ENCODE measurements at places on chromosomes 11 and 22.

GRCh38 chr11:59187035-59187434 is 15.1 kb downstream of the DTX4 start:
- no peak for DNase-seq

DNA sequence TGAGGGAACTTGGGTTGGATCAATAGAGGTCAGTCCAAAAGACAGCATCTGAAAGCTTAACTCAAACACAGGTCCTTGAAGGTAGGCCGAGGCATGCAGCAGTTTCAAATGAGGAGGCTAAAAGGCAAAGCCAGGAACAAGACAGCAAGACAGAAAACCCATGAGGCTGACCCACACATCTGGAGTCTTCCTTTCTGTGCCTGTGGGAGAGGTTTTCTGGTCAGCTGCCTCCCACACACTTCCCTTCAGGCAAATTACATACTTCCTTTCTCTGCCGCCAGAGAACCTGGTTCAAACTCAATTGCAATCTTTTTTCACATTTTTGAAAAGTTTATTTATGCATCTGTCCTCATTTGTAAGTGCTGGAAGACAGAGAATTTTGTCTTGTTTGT is 29.8 kb upstream of the CRTAM start:
- peak; percentile 44 for DNase-seq

GRCh38 chr11:108204929-108205499 is 17.4 kb downstream of the NPAT start:
- DNase-seq, result no peak

DNA sequence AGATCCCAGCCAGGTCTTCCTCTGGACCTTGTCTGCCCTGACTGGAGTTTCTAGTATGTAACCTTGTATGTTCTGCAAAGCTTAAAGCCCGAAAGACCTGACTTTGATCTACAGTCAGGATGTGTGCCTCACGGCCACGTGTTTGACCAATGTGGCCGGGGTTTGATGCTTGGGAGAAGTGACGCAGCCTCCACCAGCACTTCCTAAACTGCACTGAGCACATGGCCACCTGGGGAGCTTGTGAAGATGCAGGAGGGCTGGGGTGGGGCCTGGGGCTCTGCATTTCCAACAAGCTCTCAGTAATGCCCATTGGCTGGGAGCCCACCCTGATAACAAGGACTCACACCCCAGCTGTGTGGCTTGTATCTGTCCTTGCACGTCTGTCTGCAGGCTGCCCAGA is 53.2 kb downstream of the NAT10 start:
- DNase-seq, result no peak

- DNase-seq, result no peak
These were observed 98.6 kb upstream of the AKIP1 start for GRCh38 chr11:8812438-8812837.

- no peak for DNase-seq
These were observed 1112.4 kb downstream of the JRKL start for GRCh38 chr11:97502201-97502600.

- DNase-seq, result no peak
These were observed 31.9 kb upstream of the IGLL5 start for GRCh38 chr22:22855617-22856308.

GRCh38 chr11:68328374-68329091 is 16.1 kb downstream of the LRP5 start:
- peak; percentile 54 for DNase-seq

DNA sequence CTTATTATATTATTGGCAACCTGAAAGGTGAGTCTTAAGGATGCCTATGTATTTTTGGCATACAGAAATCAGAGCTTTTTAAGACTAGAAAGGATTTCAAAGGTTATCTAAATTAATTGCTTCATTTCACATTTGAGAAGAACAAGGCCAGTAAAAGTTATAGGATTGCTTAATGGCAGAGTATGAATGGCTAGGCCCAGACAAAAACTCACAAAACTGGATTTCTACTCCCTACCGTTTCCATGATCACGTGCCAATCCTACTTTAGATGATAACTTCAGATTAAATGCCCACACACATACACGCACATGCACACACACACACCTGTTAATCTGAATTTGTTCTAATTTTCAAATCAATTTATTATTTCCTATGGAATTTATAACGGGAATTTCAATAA is 1.8 kb upstream of the PDE3B start:
- no peak for DNase-seq

GRCh38 chr11:36469063-36469462 is 41.0 kb downstream of the TRAF6 start:
- DNase-seq, result no peak

GRCh38 chr22:24819911-24820461 is 14.0 kb downstream of the SGSM1 start:
- no peak for DNase-seq

DNA sequence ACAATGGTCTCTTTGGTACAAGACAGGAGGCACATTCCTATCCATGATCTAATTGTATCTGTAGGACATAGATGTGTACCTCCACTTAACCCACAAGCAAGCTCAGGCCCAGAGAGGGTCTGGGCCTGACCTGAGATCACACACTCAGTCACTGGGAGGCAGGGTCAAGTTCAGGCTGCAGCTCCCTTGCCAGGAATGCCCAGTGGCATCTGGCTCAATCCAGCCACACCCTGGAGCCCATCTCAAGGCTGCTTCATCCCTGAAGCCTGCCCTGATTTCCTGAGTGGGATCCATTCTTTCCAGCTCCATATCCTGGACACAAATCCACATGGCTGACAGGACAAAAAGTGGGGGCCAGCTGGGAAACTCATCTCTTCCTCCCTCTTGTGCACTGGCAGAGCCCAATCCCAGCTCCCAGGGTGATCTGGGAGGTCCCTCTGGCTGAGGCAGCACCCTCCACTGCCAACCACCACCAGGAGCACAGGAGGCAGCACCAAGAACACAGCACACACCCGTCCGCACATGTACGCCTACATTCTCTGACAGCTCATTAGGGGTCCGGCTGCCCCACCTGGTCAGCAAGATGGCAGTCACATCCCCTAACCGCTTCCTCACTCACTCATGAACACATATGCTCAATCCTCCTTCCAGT is 39.2 kb upstream of the KLHL35 start:
- DNase-seq, result no peak

DNA sequence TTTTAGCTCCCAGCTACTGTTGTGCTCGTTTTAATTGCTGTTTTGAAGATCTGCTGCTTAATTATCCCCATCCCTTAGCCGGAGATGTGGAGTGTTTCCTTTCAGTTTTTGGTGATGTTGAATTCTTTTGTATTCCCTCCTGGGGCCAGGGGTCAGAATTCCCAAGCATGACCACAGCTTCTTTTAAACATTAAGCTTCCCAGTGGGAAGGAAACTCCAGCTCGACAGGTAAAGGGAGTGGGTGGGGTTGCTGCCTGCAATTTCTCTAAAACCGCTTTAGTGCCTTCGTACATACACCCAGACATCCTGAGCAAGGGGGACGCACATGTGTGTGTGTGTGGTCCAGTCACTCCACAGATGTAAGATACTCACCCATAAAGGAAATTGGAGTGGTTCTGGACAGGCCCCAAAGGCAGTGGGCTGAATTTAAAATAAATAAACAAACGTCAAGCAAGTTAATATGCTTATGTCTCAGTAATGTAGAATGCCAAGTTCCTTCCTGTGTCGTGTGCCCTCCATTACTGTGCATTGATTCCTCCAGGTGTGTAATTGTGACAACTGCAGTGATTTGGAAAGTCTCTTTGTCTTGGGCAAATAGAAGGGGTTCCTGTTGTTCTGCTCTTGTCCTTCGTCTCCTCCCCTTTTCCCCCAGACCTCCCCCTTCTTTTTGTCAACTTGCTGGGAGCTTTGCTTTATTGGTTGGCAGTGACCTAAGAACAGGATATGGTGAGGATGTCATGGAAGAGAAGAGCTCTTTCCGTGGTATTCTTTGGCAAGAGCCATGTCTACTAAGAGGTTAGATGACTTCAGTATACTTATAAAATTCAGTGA is 19.2 kb upstream of the ADSL start:
- DNase-seq, result no peak

DNA sequence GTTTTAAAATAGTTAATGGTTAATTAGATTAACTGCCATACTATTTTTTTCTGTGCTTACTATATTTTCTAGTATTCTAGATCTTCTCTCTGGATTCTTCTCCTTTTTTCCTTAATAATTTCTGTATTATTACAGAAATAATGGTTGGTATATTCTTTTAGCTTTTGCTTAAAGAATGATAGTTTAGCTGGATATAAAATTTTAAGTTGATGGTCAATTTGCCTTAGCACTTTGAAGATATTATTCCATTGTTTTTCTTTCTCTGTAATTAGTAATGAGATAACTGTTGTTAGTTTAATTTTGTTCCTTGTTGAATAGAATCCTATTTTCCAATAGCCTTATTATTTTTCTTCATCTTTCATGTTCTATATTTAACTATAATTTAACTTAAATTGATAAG is 99.9 kb upstream of the NCAM1 start:
- DNase-seq, result no peak

GRCh38 chr11:39036021-39036420 is 2423.4 kb downstream of the LRRC4C start:
- no peak for DNase-seq

GRCh38 chr11:38839071-38839470 is 2241.0 kb upstream of the RAG2 start:
- DNase-seq, result no peak

All from KG1 (cell line).